Stimulated activated CD8-positive, alpha-beta memory T cell treated with anti-CD3 and anti-CD28 coated beads, Interleukin-4, amount 100 ng/mL, for 1 hour (primary cell): ENCODE measurements at places on chromosomes 6 and 20.

GRCh38 chr6:69284176-69284730 is 512.6 kb downstream of the LMBRD1 start:
- DNase-seq, result no peak

- DNase-seq, result no peak
Observed at GRCh38 chr20:39785252-39785917, 823.2 kb downstream of the DHX35 start.

- DNase-seq, result no peak
Observed at GRCh38 chr6:162364488-162364887, 363.1 kb downstream of the PRKN start.

GRCh38 chr6:105302617-105303128 is 100.2 kb downstream of the PREP start:
- DNase-seq, result no peak

DNA sequence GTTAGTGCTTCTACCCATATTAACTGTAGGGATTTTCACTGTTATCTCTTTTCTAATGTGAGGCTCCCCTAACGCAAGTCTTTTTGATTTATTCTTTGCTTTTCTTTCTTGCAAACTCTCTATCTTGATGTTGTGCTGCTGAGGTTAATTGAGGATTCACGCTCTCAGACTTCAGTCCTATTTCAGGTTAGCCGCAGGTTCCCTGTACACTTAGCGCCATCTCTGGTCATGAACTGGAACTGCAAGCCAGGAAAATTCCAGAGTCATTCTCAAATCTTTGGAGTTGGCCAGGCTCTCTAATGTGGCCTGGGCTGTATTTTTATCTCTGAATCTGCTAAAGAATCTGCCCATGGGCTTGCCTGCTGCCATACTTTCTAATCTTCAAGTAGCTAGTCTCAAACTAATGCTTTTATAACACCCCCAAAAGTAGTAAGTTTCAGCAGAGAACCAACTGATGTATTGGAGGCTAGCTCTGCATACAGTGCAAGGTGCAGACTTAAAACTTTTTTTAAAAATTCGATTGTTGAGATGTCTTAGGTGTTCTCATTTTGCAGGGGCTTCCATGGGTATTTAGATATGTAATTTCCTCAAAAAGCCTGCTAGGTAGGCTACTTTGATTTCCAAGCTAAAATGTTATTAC is 91.1 kb upstream of the OPRM1 start:
- DNase-seq, result no peak

GRCh38 chr6:169803271-169803811 is 51.9 kb downstream of the ERMARD start:
- no peak for DNase-seq
